ENCODE measurements at places on chromosomes 1 and 21. TPM values are rescaled to one million over a fixed set of nuclear protein-coding genes. Genes with fewer than 3 reads are reported as not detected.

Gene RORC
- polyA plus RNA-seq, result 30.9 TPM

DNA sequence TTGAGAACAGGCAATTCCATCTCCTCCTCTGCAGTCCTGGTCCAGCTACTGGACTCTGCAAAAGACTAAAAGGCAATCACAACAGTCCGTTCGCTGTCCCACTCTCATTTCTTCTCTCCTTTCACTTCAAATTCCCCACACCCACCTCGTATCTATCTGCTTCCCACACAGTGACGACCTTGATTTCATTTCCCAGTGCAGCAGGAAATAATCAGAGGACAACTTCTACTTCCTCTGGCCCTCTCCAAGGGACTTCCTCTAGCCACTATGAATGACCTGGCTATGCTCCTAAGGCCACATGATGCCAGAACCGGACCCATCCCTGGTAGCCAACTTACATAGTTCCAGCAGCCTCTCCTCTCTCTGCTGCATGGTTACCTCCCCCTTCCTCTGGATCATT is 8.0 kb downstream of the NOL9 start:
- DNase-seq, result no peak

- DNase-seq, result no peak
These were observed 24.2 kb upstream of the HSD3B1 start for GRCh38 chr1:119482517-119483425.

- no peak for DNase-seq
These were observed 73.4 kb downstream of the MACF1 start for GRCh38 chr1:39277879-39278278.

DNA sequence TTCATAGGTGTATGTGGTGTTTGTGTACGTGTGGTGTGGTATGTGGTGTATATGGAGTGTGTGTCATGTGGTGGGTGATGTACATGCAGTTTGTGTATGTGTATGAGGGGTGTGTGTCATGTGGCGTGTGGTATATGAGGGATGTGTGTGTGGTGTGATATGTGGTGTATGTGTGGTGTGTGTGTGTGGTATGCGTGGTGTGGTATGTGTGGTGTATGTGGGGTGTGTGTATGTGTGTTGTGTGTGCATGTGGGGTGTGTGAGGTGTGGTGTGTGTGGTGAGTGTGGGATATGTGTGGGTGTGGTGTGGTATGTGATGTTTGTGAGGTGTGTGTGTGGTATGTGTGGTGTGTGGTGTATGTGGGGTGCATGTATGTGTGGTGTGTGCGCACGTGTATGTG is 272.4 kb downstream of the PCP4 start:
- DNase-seq, result no peak

GRCh38 chr21:45468051-45468970 is 63.3 kb downstream of the COL18A1 start:
- no peak for DNase-seq

Gene FCRL1
- 0.80 TPM for polyA plus RNA-seq

DNA sequence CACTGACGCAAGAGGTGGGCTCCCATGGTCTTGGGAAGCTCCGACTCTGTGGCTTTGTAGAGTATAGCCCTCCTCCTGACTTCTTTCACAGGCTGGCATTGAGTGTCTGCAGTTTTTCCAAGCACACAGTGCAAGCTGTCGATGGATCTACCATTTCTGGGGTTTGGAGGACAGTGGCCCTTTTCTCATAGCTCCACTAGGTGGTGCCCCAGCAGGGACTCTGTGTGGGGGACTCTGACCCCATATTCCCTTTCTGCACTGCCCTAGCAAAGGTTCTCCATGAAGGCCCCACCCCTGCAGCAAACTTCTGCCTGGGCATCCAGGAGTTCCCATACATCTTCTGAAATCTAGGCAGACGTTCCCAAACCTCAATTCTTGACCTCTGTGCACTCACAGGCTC is 236.2 kb downstream of the COL11A1 start:
- no peak for DNase-seq
